ENCODE measurements at places on chromosomes 1 and 21.

DNA sequence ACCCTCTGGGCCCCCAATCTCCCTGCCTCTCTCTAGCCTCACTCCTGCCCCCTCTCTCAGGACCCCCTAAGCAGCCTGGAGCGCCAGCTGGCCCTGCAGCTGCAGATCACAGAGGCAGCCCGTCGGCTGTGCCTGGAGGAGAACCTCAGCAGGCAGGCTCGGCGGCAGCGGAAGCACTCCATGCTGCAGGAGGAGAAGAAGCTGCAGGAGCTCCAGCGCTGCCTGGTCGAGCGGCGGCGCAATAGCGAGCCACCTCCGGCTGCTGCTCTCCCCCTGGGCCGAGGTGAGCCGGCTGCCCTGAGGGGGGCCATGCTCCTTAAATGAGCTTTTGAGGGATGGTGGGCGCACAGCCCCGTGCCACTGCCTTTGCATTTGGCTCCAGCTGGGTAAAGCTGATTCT, 6.2 kb downstream of the INAVA start:
- DNase-seq = no peak

- DNase-seq = peak; percentile 44
These were observed 2.3 kb downstream of the FUBP1 start for GRCh38 chr1:77976433-77977076.

DNA sequence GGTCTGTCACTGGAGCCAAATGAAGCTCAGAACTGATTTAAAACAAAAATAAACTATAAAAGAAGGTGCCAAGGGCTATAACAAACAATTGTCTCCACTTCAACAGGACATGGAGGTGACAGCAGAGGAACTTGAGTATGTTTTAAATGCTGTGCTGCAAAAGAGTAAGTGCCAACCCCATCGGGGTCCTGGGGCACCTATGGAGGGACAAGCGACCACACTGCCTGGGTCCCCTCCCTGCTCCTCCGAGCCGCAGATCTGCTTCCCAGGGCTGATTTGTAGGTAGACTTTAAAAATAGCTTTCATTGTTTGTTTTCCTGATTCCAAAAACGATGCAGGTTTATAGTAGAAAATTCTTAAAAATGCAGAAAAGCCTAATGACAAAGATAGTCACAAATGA, 42.8 kb downstream of the CAPN9 start:
- DNase-seq = no peak

DNA sequence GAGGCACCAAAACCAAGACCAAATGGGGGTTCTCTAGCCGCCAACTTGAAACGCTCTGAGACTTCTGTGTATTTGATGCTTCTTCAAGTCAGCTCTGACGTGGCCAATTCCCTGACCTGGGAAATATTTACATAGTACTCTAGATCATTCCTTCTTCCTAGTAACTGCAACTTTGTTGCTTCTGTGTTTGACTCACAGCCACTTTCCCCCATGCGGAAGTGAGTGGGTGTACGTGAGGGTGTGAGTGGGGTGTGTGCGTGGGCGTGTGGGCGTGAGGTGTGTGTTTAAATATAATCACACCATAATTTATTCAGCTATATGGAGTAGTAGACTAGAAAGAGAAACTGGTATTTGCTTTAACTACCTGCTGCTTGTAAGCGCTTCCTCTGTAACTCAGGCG, 111.0 kb downstream of the TAS1R2 start:
- DNase-seq = no peak

DNA sequence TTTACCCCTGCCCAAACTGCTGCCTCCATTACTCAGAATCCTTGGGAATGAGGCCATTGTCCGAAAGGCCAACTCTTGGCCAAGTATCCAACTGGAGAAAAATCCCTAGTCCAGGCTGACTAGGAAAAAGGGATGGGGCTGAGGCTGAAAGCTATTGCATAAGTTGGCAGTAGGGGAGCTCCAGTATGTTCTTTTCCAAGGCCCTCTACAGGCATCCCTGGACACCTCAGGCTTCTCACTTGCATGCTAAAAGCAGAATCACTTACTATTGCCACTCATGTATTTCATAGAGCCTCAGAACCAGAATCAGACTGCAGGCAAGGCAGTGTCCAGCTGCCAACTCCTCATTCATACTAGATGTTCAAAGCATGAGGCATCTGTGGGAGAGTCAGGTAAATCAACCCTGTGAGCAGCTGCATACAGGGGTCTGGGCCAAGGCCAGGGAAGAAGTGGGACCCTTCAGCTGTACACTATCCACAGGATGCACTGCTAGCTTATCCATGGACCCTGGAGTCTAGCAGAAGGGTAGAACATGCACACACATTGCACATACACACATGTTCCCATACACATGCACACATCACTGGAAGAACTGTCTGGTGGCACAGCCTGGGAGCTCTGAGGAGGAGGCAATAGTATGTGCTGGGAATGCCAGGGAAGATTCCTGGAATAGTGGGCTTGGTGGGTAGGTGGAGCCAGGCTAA, 195.3 kb downstream of the C1orf94 start:
- DNase-seq = no peak

GRCh38 chr1:210342986-210343780, 14.5 kb downstream of the HHAT start:
- no peak for DNase-seq

All from ELF-1 (cell line).